Mesenchymal stem cell (in vitro differentiated cells and primary cell): ENCODE measurements at places on chromosomes 6 and 20.

DNA sequence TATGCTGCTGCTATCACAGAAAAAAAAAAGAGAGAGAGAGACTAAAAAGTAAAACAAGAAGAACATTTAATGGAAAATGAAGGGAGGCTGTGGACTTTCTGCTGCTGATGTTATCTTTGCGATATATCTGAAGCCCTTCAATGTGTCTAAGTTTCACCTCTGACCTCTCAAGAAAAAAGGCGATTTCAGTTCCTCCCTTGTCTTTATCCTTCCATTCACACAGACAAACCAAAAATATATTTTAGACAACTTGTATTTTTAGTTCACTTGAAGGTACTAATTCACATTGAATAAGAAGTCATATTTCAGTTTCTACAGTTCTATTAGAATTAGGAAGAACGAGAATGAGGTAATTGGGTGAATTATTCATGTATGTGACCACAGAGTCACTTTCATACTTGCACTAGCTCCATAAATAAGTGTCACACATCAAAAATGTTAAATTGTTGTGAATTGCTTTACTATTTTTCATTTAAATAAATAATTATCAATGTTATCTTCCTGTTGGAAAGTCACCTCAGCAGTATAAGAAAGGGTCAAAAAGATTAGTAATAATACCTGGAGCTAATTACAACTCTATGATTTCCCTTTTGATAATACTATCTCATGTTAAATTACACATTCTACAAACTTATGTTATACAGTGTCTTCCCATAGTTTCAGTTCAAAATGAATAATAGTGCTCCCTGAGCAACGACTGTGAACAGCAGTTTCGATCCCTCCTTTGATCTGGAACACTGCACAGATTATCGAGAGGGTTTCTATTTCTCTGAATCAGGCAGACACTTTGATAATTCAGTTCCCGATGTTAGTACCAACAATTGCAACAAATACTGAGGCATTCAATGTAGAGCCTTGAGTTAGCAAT lies 85.2 kb upstream of the PLCB4 start:
- DNase-seq: no peak

GRCh38 chr6:53311586-53311935 lies 37.2 kb downstream of the ELOVL5 start:
- DNase-seq: no peak

GRCh38 chr6:140079328-140079727 lies 704.9 kb upstream of the CITED2 start:
- peak; percentile 81 for DNase-seq

GRCh38 chr6:150616586-150616985 lies 16.9 kb downstream of the PLEKHG1 start:
- DNase-seq: no peak

- DNase-seq: no peak
These were observed 143.2 kb downstream of the PREX1 start for GRCh38 chr20:48684501-48685041.

GRCh38 chr6:84719152-84719551 lies 45.2 kb downstream of the TBX18 start:
- no peak for DNase-seq

- DNase-seq: no peak
These were observed 23.9 kb downstream of the ARMC2 start for GRCh38 chr6:108872141-108872557.

DNA sequence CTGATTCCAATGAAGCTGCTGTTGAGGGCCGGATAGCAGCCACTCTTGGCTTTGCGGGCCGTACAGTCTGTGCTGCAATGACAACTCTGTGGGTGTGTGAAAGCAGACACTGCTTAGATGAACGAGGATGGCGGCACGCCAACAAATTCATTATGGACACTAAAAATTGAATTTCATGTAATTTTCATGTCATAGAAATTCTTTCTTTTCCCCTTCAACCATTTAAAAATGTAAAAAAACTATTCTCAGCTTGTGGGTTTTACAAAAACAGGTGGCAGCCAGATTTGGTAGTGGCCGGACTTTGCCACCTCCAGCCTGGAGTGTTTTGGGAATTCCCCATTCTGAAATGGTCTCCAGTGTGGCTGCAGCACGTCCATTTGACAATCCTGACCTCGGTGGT lies 26.0 kb downstream of the MAS1 start:
- DNase-seq: no peak

GRCh38 chr6:26140254-26140966 lies 53.2 kb downstream of the HFE start:
- DNase-seq: no peak

- no peak for DNase-seq
These were observed 7.0 kb downstream of the BPIFB2 start for GRCh38 chr20:33014336-33015113.

DNA sequence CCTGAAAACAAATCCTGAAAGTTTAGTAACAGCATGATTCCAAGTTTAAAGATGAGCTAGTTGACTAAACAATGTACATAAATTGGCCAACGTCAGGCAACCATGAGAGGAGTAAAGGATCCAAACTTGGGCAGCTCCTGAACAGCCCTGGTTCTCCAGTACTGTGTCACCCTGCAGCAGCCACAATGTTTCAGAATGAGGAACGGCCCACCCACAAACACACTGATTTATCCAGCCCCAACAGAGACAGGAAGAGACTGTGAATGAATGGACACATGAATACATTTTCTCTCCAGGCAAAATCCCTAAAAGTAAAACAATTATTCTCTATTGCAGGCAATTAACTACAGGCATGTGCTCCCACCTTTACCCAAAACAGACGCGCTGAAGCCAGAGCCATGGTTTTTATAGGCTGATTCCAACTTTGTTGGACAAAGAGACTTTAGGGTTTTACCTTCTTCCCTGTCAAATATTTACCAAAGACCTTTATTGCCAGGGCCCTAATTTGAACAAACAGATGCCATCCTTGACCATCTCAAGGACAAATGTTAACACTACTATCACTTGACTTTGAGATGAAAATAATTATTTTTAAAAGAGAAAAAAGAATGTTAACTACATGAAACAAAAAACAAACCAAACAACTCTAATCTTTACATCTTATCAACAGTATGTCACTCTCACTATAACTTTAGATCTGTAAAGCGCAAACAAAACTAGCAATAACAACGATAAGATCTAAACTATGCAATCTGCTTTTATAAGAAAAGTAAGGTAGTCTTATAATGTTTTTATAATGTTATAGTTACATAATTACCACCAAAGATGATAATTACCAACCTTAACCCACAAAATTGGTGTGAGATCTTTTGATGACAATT lies 22.9 kb downstream of the CNKSR3 start:
- no peak for DNase-seq

- no peak for DNase-seq
These were observed 61.1 kb downstream of the NFATC2 start for GRCh38 chr20:51481341-51481914.

GRCh38 chr6:157989541-157990289 lies 8.1 kb downstream of the SYNJ2 start:
- DNase-seq: peak; percentile 33

DNA sequence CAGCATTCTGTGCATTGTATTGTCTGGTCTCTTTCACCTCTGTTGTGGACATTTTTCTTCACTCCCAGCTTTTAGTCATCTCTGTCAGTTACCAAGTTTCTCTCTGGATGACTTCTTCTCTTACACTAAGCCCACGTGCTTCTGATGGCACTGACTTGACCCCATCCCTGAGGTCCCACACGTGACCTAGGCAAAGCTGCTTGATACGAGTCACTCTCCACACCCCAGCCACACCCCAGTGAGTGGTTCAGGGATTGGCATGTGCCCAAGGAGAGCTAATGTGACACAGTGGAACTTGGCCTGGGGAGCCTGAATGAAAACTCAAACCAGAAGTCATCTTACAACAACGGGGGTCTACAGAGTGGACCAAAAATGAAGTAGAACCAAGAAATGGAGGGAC lies 32.2 kb downstream of the HTR1E start:
- DNase-seq: no peak

GRCh38 chr6:14144678-14145113 lies 27.1 kb downstream of the CD83 start:
- peak; percentile 72 for DNase-seq

GRCh38 chr20:32918296-32918695 lies 59.6 kb downstream of the EFCAB8 start:
- no peak for DNase-seq

DNA sequence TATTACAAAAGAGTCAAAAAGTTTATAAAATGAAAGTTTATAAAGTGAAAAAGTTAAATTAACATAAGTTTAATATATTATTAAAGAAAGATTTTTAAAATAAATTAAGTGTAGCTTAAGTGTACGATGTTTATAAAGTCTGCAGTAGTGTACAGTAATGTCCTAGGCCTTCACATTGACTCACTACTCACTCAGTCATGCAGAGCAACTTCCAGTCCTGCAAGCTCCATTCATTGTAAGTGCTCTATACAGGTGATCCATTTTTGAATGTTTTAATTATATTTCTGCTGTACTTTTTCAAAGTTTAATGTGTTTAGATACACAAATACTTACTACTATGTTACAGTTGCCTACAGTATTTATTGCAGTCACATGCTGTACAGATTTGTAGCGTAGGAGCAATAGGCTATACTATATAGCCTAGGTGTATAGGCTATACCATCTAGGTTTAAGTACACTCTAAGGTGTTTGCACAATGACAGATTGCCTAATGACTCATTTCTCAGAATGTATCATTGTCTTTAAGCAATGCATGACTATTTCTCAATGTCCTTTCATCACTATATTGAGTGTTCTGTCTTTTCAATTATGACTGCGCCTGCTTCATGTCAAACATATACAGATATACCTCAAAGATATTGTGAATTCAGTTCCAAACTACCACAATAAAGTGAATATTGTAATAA lies 1110.3 kb upstream of the MAP3K7 start:
- no peak for DNase-seq

GRCh38 chr20:51212816-51213215 lies 189.9 kb upstream of the KCNG1 start:
- DNase-seq: no peak

- peak; percentile 81 for DNase-seq
These were observed at the start of gene TMEM200A for GRCh38 chr6:130365166-130366106. TSS of gene TMEM200A (plus strand) at chr6:130366017. CDS start at chr6:130440423, 74,406 bp downstream.

GRCh38 chr6:44653761-44654218 lies 266.3 kb downstream of the CDC5L start:
- DNase-seq: peak; percentile 61

GRCh38 chr6:14875481-14876063 lies 370.3 kb upstream of the JARID2 start:
- DNase-seq: peak; percentile 30

GRCh38 chr20:53631909-53632662 lies 38.4 kb upstream of the ZNF217 start:
- DNase-seq: no peak

- DNase-seq: peak; percentile 68
These were observed 46.9 kb downstream of the PDYN start for GRCh38 chr20:1946762-1947534.

GRCh38 chr6:124599656-124600055 lies 362.6 kb upstream of the RNF217 start:
- DNase-seq: no peak

DNA sequence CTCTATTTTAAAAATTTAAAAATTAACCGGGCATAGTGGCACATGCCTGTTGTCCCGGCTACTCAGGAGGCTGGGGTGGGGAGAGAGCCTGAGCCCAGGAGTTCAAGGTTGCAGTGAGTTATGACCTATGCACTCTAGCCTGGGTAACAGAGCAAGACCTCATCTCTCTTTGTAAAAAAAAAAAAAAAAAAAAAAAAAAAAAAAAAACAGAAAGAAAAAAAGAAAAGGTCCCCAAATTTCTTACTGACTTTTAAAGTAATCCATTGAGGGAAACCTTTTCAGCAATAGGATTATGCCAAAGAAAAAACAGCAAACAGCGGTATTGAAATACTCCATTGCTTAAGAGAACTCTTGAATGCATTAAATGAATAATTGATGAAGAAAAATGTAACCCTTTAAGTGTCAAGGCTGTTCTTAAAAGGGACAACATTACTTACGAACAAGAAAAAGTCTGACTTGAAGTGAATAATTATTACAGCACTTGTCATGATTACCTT lies 6.0 kb upstream of the DNAAF9 start:
- no peak for DNase-seq

DNA sequence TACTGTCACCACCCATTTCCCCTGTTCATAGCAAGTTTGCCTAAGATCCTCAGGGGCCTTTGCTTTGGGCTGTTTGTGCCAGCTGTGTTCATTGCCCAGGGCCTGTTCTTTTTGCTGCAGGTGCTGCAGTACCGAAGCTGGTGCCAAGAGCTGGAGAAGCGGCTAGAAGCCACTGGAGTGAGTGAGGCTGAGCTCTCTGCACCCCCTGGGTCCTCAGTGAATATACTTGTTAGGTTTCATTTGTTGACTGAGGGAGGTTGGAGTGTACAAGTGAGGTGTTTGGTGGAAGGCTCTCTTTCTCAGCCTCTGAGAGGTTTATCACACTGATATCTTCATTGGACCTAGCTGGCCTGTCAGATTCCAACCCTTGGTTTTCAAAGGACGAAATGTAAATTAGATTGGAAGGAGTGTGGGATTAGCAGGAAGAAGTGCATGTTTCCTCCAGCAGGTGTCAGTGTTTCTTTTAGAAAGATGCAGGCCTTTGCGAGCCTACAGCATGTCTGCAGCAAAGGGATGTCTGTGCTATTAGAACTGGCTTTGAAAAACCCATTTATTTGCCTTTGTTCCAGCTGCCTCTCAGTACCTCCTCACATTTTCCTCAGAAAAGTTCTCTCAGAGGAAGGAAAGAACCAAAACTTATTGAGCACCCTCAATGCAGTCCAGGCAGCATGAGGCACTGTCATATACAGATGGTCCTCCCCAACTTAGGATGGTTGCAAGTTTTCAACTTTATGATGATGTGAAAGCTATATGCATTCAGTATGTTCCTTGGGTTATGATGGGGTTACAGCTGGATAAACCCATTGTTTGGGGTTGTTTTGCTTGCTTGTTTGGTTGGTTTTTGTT lies 8.3 kb downstream of the CEP250 start:
- peak; percentile 73 for DNase-seq

DNA sequence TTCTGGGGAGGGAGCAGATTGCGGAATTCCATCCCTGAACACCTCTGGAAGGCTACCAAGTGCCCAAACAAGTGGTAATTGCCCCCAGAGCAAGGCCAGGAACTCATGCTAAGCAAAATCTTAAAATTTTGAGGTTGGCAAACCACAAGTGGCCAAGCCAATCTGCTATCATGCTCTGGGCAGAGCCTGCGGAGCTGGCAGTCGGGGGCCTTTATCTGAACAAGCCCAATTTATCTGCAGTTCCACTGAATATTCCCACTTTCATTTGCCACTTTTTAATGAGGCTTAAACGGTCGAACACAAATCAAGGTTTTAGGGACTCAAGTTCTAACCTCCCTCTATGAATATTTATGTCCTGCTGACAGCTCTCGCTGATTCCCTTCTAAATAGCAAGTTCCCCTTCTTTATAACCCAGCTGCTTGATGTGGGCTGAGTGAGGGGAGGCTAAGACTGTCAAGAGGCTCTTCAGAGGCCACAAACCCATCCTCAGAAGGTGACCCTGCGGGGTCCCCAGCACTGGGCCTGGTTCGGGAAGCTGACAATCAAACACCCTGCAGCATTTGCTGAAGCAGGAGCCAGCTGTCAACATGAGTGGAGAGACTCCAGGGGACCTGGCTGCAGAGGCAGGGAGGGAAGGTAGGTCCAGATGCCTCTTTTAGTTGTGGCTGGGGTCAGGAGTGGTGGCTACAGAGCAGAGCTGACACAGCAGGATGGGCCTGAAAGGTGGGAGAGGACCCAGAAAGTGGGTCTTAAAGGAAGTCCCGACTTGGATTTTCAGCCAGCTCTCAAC lies 11.9 kb downstream of the CCDC167 start:
- DNase-seq: no peak

GRCh38 chr20:53513489-53514298 lies 79.9 kb downstream of the ZNF217 start:
- no peak for DNase-seq
